Heart left ventricle (tissue), 16 donors: ENCODE measurements at places on chromosomes 3 and 15. TPM values are rescaled to one million over a fixed set of nuclear protein-coding genes. Genes with fewer than 3 reads are reported as not detected.
A peak's percentile ranks its signal among the peaks of the same experiment; 100 is the strongest.

The FBXW12 gene
- not detected for polyA plus RNA-seq

The SEMA3B gene
- 37.5 TPM for polyA plus RNA-seq

The SMCO1 gene
- polyA plus RNA-seq: 2.6 TPM

The SPRED1 gene
- 3.3 TPM for polyA plus RNA-seq

The TMC3 gene
- not detected for polyA plus RNA-seq

The POPDC2 gene
- 511 TPM for polyA plus RNA-seq

The FGF12 gene
- 21.8 TPM for polyA plus RNA-seq

DNA sequence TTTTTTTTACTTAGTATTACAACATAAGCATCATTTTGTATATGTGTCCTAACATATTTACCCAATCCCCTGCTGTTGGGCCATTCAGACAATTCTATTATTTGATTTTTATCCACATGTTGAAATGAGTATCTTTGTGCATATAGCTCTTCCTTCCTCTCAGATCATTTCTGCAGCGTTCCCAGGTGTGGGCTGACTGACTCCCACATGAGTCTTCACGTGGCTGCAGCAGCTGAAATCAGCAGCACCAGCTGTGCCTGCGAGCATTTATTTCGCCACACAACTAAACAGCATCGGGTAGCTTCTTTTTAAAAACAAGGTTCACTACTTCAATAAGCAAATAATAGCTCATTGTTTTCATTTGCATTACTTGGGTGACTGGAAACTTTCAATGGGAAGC lies 44.5 kb upstream of the PDE8A start:
- no peak for DNase-seq

GRCh38 chr3:127637971-127638370 lies 9.0 kb downstream of the PODXL2 start:
- DNase-seq: no peak

- DNase-seq: peak; percentile 53
Measured at GRCh38 chr3:46700772-46701171, 420 bp upstream of the TMIE start.

DNA sequence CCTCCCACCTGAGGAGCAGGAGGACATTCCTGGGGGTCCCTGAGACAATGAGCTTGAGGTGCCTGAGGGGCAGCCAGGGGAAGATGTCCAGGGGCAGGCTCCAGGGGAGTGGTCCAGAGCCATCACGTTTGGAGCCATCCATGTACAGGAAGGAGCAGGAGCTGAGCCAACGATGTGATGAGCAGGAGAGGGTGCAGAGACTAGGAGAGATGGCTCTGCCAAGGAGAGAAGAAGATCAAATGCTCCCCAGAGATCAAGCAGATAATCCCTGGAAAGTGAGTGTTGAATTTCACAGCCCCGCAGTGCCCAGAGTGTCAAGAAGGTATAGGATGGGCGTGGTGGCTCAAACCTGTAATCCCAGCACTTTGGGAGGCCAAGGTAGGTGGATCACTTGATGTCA lies 97.8 kb upstream of the HERC1 start:
- no peak for DNase-seq

- DNase-seq: peak; percentile 55
Measured at GRCh38 chr3:118970819-118971218, 63.8 kb downstream of the IGSF11 start.
